ENCODE measurements at places on chromosomes 5 and 9. TPM values are rescaled to one million over a fixed set of nuclear protein-coding genes. Genes with fewer than 3 reads are reported as not detected.
A peak's percentile ranks its signal among the peaks of the same experiment; 100 is the strongest.

DNA sequence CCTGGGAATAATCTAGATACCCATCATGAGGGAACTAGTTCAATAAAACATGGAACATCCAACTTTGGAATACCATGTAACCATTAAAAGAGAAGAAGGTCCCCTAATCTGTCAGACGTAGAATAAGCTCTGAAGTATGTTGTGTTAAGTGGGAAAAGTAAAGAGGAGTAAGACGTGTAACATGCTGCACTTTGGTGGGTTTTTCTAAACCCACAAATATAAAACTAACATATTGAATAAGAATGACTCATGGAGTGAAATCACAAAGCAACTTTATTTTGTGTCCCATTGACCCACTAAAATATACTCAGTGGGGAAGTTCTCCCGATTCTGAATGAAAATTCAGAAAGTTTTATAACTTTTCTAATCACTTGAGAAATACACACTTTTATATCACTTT is 67.9 kb upstream of the PIK3R1 start:
- no peak for ATAC-seq

DNA sequence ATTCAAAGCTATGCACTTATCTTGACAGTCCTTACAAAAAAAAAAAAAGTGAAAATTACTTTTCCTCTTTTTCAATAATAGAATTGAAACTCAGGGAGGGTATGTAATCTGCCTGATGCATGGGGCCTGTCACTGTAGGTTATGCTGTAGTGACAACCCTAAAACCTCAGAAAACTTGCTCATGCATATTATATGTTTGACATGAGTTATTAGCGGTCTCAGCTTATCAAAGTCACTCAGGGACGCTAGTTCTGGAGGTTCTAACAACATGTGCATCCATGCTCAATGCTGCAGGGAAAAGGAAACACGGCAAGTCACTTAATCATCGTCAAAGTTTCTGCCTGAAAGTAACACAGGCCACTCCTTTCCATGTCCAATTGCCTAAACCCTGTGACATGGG is 78.4 kb upstream of the TMEM252 start:
- no peak for ATAC-seq

DNA sequence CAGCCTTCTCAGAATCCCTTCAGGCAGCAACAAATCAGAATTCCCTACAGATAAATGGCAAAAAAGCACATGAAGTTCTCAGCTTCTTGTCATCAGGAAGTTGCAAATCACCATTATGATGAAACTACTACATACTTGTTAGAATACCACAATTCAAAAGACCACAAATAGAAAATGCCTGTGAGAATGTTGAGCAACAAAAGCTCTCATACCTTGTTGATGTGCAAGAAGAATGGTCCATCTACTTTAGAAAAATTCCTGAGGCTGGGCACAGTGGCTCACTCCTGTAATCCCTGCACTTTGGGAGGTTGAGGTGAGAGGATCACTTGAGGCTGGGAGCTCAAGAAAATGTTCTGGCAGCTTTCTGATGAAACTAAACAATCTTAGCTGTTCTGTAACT is 278.1 kb downstream of the ICE1 start:
- ATAC-seq = no peak

DNA sequence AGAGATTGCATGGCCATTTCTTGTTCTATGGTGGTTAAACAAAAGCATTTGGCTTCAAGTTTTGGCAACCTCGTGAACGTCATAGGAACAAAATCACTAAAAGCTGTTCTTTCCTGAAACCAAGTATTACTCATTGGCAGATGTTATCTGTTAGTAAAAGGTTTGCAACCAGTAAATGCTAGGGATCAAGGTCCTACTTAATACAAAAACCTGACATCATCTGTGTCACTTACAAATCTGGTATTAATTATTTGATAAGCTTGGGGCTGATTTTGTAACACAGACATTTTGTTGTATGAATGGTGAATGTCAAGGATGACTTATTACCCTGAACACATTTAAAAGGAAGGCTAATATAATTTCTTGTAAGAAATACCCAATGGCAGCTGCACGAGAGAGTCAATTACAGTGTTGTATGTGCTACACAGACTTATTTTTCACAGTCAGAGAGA is 486.4 kb upstream of the ZNF608 start:
- peak; percentile 44 for ATAC-seq

GRCh38 chr5:90173299-90174030 is 236.1 kb downstream of the CETN3 start:
- ATAC-seq = no peak

DNA sequence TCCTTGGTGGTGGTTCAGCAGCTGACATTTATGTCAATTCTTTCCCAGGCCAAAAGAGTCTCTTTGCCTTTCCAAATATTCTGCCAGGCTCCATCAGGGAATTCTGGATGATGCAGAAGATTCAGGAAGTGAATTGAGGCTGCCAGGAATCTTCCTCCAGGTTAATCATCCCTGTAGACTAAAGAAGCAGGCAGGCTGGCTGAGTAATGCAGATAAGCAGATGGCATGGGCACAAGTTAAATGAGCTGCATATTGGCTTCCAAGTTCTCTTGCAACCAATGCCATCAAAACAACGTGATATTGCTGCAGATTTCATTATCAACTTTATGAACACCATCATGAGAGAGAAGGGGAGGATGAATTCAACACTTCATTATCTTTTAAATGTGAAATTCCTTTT is 324.5 kb downstream of the KCNN2 start:
- no peak for ATAC-seq

ZDHHC11B gene
- total RNA-seq = 7.0 TPM

TMEM174 gene
- not detected for total RNA-seq

Measured in esophagus mucosa (tissue), 1 donor.